ENCODE measurements at places on chromosomes 1 and 21. TPM values are rescaled to one million over a fixed set of nuclear protein-coding genes. Genes with fewer than 3 reads are reported as not detected.
A peak's percentile ranks its signal among the peaks of the same experiment; 100 is the strongest.

- no peak overlapping the region for H3K4me3 ChIP-seq
- no peaks in the 10 kb centered on the region for H3K36me3 ChIP-seq
- H3K27me3 ChIP-seq, result no peaks in the 10 kb centered on the region
- H3K27ac ChIP-seq, result no peak overlapping the region
- no peak for DNase-seq
- no peaks in the 10 kb centered on the region for H3K4me1 ChIP-seq
These were observed 474.7 kb downstream of the NUF2 start for GRCh38 chr1:163796394-163796821.

- peaks cover 49% of the 10 kb centered on the region for H3K36me3 ChIP-seq
- H3K27ac ChIP-seq, result peak overlapping the region; percentile 92
- H3K4me1 ChIP-seq, result peaks cover 44% of the 10 kb centered on the region
These were observed 973 bp downstream of the C1orf74 start for GRCh38 chr1:209783386-209783785.

GRCh38 chr1:168442931-168443330, 100.9 kb downstream of the XCL2 start:
- H3K36me3 ChIP-seq, result peaks cover 7% of the 10 kb centered on the region
- peaks cover 62% of the 10 kb centered on the region for H3K4me1 ChIP-seq
- DNase-seq, result no peak
- H3K27ac ChIP-seq, result no peak overlapping the region

DNA sequence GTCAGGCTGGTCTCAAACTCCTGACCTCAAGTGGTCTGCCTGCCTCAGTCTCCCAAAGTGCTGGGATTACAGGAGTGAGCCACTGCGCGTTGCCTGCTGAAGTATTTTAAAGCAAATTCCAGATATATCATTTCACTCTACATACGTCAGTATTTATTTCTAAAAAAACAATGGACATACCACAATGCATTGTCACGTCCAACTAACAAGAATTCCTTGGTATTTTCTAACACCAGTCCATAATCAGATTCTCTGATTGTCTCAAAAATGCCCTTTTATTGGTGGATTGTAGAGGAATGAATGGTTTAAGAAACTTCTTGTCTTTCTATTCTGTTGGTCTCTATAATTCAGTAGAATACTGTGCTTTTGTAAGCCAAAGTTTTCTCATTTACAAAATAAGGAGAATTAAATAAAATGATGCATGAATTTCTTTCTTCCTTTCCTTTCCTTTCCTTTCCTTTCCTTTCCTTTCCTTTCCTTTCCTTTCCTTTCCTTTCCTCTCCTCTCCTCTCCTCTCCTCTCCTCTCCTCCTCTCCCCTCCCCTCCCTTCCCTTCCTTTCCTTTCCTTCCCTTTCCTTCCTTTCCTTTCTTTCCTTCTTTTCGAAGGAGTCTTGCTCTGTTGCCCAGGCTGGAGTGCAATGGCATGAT, 55.8 kb downstream of the VPS13D start:
- H3K27me3 ChIP-seq, result no peaks in the 10 kb centered on the region
- H3K4me3 ChIP-seq, result no peak overlapping the region
- no peak overlapping the region for H3K27ac ChIP-seq
- H3K4me1 ChIP-seq, result peaks cover 8% of the 10 kb centered on the region
- DNase-seq, result no peak

The TFF1 gene
- total RNA-seq, result 0.48 TPM

The TMEM51 gene
- total RNA-seq, result 0.11 TPM

The KCNJ9 gene
- total RNA-seq, result not detected

The MFAP2 gene
- 0.32 TPM for total RNA-seq

The LRRIQ3 gene
- 0.46 TPM for total RNA-seq
